Prostate gland (tissue), 2 donors: ENCODE measurements at places on chromosomes 12 and 14.

- no peak for DNase-seq
These were observed 119.4 kb downstream of the CAND1 start for GRCh38 chr12:67388331-67389138.

DNA sequence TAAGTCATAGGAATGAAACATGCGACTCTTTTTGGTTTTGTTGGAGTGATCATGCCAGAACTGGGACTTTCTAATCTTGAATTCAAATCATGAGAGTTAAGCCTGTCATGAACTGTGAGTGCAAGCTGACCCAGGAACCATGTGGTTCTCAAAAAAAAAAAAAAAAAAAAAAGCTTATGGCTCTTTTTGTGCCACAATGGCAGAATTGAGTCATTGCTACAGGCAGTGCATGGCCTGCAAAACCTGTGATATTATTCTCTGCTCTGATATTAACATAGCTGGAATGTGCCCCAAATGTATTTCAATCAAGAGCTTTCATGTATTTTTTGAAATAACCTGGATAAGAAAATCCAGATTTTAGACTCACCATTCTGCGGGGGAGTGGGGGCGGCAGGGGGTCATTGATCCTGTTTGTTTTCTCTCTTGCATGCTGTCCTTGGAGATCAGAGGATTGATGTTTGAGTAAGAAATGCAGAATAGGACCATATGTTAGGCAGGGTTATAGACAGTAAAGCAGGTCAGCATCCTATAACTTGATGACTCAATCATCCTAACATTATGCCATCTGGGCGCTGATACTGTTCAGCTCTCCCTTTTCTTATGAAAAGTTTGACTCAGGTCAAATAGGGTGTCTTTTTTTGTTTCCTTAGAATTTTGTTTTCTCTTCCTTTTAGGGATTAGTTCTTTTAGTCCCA, 797.4 kb downstream of the DIO2 start:
- DNase-seq, result no peak

GRCh38 chr12:76976777-76977382, 88.5 kb downstream of the E2F7 start:
- DNase-seq, result no peak

DNA sequence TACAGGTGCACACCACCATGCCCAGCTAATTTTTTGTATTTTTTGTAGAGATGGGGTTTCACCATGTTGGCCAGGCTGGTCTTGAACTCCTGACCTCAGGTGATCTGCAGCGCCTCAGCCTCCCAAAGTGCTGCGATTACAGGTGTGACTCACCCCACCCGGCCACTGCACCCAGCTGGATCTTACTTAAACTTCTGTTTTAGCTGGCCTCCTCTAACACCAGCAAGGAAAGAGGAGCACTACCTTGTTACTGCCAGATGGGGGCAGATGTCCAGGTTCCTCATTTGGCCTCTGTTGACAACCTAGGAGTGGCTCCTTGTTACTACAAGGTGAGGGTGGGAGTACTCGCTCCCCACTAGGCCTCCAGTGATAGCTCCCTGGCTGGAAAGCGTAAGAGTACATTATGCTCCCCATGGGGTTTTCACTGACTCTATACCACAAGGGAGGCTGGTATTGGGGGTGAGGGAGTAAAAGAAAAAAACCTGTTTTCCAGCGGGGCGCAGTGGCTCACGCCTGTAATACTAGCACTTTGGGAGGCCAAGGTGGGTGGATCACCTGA, 13.2 kb upstream of the ARF6 start:
- no peak for DNase-seq

- DNase-seq, result no peak
These were observed 45.6 kb upstream of the BICD1 start for GRCh38 chr12:32061033-32061432.

GRCh38 chr14:49896966-49897365, 4.1 kb downstream of the ARF6 start:
- DNase-seq, result no peak

DNA sequence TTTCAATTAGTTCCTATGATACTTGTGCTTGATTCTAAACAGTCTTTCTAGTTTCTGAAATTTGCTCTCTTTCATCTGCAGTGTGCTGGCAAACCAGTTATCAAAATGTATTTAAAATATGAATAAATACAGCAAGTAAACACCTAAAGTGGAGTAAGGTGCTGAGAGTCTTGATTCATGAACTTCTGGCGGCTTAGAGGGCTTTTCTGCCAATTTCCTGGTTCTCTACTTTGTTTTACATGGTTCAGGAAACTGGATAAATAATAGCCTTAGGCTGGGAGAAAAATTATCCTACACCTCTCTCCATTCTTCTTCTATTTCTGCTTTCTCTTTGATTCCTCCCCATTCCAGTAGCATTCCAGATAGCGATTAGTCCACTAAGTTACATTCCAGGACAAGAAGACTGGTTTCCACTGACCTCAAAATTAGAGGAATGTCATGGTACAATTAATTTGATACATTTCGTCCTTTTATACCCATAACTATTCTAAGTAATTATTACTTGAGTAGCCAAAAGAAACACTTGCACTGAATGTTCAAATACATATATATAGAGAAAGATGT, 14.9 kb downstream of the ATP2B1 start:
- no peak for DNase-seq

- no peak for DNase-seq
These were observed 296.4 kb downstream of the FOXG1 start for GRCh38 chr14:29062976-29063375.

GRCh38 chr12:64004641-64005040, 160.1 kb downstream of the SRGAP1 start:
- DNase-seq, result no peak

- DNase-seq, result no peak
These were observed 94.3 kb downstream of the RIN3 start for GRCh38 chr14:92607702-92608429.

DNA sequence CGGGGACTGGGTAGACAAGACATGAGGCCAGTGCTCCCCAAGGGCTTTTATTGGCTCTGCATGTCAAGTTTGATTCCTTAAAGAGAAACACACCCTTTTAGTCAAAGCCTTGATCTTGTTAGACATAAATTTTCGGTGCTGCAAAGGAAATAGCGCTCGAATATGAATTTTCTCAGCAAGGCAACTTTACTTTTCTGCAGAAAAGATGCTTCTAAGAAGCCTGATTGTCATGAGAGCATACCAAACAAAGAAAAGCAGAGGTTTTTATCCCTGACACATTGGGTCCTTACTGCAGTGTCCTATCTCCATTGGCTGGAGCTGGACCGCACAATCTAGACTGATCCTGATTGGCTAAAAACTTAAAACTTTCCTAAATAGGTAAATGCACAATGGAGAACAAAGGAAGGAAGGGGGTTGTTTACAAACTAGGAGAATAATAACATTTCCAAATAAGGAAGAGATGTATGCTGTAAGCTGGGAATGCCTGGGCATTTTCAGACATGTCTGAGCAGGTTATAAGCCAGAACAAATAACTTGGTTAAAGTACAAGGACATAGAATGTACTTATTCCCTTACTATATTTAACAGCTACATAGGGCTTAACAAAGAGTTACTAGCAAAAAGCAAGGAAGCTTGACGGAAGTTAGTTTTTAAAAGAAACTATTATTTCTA, 17.2 kb downstream of the TXNRD1 start:
- DNase-seq, result no peak

DNA sequence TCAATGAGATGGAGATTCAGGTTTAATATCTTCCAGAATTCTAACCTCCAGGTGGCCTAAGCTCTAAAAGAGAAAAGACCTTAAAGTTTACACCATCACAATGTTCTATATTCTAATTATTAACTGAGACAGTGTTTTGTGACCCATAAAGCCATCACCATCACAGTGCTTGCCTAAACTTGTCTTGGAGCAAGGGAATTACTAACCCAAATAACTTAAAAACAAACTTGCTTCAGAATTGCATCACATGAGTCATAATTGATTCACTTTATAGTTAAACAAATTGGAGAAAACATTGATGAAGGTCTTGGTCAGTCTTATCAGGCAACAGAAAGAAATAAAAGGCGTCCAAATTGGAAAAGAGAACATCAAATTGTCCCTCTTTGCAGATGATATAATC, 54.5 kb upstream of the ALG10 start:
- DNase-seq, result no peak

GRCh38 chr14:69572841-69573135, 1.9 kb downstream of the CCDC177 start:
- no peak for DNase-seq

GRCh38 chr12:106150555-106150954, 11.8 kb upstream of the NUAK1 start:
- no peak for DNase-seq

GRCh38 chr12:49955899-49956662, 5.5 kb downstream of the AQP2 start:
- no peak for DNase-seq

- no peak for DNase-seq
These were observed 285.9 kb downstream of the MDGA2 start for GRCh38 chr14:47389535-47389934.

GRCh38 chr14:74140374-74140850, 55.7 kb downstream of the LIN52 start:
- no peak for DNase-seq

GRCh38 chr14:34078117-34078743, 127.4 kb upstream of the EGLN3 start:
- DNase-seq, result no peak

DNA sequence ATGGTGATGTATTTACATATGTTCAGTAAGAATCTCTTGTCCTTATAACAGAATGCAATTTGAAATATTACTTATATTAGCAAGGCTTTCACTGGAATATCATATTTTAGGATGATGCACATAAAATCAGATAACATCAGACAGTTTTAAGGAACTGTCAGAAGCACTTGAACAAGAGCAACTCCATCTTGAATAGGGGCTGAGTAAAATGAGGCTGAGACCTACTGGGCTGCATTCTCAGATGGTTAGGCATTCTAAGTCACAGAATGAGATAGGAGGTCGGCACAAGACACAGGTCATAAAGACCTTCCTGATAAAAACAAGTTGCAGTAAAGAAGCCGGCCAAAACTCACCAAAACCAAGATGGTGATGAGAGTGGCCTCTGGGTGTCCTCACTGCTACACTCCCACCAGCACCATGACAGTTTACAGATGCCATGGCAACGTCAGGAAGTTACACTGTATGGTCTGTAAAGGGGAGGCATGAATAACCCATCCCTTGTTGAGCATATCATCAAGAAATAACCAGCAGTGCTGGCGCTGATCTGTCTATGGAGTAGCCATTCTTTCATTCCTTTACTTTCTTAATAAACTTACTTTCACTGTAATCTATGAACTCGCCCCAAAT, 27.6 kb upstream of the ETV6 start:
- no peak for DNase-seq

- peak; percentile 55 for DNase-seq
These were observed 895 bp upstream of the CCDC88C start for GRCh38 chr14:91418387-91419043.

- no peak for DNase-seq
These were observed 118.0 kb downstream of the TRHDE start for GRCh38 chr12:72390146-72390545.

GRCh38 chr14:34781242-34781641, 66.8 kb upstream of the CFL2 start:
- no peak for DNase-seq

- peak; percentile 74 for DNase-seq
These were observed 9.8 kb downstream of the APPL2 start for GRCh38 chr12:105226219-105226618.

GRCh38 chr14:36626151-36626550, 35.5 kb upstream of the PAX9 start:
- no peak for DNase-seq

GRCh38 chr12:77847680-77848431, 17.2 kb downstream of the NAV3 start:
- DNase-seq, result peak; percentile 70

- DNase-seq, result no peak
These were observed 754.5 kb downstream of the C12orf50 start for GRCh38 chr12:87274594-87275245.

DNA sequence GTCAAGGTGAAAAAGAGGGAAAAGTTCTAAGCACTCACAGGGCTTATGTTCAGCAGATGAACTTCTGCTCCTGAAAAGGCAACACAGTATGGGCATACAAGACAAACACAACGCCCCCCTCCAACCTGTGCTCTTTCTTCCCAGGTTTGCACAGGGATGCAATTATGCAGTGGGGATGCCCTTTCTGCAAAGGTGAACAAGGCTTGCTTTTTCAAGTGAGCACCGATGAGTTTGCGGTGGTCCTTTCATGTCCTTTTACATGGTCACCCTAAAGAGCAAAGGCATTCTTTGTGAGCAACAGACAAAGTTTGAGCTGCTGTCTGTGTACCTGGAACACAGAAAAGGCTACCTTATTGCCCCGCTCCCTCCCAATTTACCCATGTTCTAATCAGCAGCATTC, 6.7 kb downstream of the KITLG start:
- DNase-seq, result no peak

DNA sequence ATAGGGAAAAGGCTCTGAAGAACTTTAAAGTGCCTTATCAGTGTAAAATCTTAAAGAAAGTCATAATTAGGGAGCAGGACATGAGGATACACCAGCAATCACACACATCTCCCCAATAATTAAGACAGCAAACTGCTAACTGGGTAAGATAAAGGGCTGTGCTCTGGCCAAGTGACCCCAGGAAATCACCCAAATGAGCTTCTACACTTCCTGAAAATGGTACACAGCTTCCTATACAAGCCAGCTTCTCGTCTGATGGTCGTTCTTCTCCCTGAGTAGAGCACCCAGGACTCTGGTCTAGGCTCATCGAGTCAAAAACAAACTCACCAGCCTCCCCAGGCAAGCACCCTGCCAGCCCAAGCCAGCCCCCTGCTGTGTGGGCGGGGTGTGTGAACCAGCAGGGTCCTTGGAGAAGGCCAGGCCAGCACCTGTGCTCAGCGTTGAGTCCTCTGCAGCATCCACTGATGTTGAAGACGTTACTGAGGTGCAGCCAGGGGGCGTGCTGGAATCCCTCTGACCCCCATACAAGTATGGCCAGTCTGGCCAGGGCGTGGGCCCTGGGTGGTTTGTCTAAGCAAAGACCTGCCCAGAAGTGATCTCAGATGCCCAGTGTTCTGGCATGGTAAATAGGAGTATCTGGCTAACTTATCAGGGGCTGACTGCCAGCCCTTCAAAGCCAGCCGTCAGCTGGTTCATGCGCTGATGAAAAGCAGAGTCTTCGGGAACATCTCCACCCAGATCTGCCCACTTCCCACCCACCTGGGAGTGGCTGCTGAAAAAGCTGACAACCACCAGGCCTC, 41.4 kb downstream of the ACTN1 start:
- peak; percentile 95 for DNase-seq

GRCh38 chr12:79023261-79023660, 158.7 kb downstream of the SYT1 start:
- DNase-seq, result no peak

DNA sequence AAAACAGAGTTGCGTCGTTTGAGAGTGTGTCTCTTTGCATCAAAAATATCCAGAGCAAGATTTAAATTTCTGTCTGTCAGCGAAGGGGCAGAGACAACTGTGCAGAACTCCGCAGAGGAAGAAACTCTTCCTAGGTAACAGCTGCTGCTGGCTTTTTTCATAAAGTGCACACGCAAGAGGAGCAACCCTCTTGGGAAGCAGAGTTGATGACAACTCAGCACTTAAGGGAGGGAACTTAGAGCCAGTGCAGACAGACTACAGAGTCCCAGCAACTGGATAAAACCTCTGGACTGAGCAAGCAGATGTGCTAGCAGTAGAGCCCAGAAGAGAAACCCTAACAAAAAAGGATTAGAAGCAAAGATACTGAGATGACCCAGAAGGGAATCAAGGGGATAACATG, 337.1 kb downstream of the PCNX1 start:
- DNase-seq, result no peak

GRCh38 chr14:104598039-104598909, 6.3 kb downstream of the TMEM179 start:
- DNase-seq, result no peak
